ENCODE measurements at places on chromosomes 7 and 10.

GRCh38 chr7:142420554-142421362 lies 162.9 kb upstream of the PRSS58 start:
- no peak for DNase-seq

- no peak for DNase-seq
Measured at GRCh38 chr7:11716185-11716584, 115.8 kb downstream of the THSD7A start.

- DNase-seq, result no peak
Measured at GRCh38 chr7:43905209-43905946, 1.0 kb downstream of the URGCP start.

GRCh38 chr7:36036590-36036989 lies 116.5 kb upstream of the EEPD1 start:
- DNase-seq, result no peak

DNA sequence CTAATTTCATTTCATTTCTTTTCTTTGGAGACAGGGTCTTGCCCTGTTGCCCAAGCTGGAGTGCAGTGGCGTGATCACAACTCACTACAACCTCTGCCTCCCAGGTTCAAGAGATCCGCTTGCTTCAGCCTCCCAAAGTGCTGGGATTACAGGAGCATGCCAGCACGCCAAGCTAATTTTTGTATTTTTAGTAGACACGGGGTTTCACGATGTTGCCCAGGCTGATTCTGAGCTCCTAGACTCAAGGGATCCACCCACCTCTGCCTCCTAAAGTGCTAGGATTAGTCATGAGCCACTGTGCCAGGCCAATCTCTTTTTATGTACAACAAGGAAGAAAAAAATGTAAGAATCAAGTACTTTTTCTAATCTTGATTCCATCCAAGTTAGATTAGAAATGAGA lies 10.7 kb upstream of the KMT2E start:
- DNase-seq, result peak; percentile 31

- no peak for DNase-seq
Measured at GRCh38 chr7:31873816-31874597, 187.0 kb downstream of the PPP1R17 start.

GRCh38 chr7:25821225-25821624 lies 330.8 kb upstream of the NFE2L3 start:
- DNase-seq, result no peak

DNA sequence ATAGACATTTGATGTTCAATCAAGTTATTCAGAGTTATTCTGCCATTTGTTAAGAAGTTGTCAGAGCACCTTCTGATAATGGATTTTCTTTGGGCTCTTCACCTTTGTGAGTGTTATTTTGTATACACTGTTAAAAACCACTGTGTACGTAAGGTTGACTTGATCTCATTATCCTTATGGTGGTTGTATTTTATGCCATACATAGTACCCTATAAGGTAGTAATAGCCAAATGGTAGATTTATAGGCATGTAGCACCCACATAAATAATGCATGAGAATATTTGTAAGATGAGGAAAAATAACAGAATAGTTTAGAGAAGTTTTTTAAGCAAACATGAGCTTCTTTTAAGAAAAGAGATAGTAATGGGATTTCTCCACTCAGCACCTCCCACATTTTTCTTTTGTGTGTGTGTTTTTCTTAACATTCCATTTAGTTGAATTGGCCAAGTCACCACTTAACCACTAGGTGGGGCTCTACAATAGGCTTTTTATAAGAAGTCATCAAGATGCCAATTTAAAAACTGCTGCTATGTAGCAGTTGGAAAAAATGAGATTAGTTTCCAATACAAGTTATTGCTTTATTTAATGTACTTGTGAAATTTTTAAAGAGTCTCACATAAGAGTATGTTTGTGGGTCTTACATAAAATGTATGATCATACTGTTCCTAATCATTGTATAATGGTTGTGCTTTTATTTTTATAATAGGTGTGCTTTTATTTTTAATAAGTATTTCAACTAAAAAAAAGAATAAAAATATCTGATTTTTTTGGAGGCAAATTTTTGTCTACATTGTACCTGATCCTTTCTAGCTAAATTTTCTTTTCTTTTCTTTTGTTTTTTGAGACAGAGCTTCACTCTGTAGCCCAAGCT lies 41.1 kb upstream of the STMP1 start:
- DNase-seq, result no peak

DNA sequence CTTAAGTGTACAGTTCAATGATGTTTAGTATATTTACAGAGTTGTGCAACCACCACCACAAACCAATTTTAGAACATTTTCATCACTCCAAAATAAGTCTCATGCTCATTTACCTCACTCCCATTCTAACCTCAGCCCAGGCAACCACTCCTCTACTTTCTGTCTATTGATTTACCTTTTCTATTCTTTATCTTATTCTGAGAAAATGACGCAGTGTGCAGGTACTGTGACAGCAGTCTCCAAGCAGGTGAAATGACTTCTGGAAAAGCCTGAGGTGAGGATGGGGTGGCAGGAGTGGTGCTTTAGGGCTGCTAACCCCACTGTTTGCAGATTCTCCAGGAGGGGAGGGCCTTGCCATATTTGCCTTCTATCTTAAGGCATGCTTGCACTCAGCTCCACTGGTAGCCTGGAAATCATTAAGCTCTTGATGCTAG lies 39.5 kb downstream of the GARS1 start:
- no peak for DNase-seq

DNA sequence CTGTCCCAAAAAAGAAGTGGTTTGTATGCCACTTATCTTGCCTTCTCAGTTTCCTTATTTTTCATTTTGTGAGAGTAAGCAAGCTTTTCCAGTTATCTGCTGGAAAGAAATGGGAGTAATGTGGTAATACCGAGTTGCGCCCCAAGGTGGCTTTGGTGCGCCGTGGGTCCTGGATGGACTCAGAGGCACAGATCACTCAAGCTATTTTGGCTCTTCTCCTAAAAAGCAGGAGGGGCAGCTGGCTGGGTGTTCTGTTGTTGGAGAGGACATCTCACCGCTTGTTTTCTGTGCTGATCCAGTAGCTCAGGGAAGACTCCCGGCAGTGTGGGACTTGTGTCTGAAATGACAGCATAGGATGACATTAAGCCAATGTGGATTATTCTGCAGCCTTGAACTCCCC lies 16.4 kb downstream of the PRKRIP1 start:
- no peak for DNase-seq

- DNase-seq, result no peak
Measured at GRCh38 chr10:5556576-5556975, 31.8 kb downstream of the CALML3 start.

DNA sequence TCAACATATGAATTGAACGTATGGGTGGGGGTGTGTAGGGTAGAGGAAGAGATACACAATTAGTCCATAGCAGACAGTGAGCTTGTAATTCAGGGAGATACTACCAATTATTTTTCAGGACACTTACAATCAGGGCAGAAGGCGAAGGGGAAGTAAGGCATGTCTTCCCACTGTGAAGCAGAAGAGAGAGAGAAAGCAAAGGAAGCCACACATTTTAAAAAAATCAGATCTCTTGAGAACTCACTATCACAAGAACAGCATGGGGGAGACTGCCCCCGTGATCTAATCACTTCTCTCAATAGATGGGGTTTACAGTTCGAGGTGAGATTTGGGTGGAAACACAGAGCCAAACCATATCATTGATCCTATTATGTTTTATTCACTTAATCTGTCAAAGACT lies 116.4 kb upstream of the RPA3 start:
- DNase-seq, result no peak

GRCh38 chr10:33772370-33773252 lies 438.1 kb upstream of the NRP1 start:
- no peak for DNase-seq

- DNase-seq, result no peak
Measured at GRCh38 chr10:19713800-19714525, 102.3 kb upstream of the PLXDC2 start.

- DNase-seq, result no peak
Measured at GRCh38 chr7:147412782-147413556, 1177.6 kb upstream of the C7orf33 start.

DNA sequence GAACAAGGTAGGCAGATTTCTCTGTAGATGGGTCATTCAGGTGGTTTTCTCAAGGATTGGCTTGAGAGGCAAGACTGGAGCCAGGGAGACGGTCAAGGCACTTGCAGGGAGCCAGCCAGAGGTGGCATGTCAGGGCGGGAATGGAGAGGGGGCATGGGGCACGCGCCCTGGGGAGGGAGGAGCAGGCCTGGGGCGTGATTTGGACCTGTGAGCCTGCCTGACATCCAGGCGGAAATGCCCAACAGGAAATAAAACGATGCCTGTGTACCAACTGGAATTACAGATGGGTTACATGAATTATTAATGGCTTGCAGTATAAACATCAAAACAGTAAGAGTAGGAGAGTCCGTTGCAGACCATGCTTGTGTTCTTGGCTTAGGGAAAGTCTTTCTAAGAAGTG lies 8.6 kb upstream of the SUN1 start:
- DNase-seq, result no peak

GRCh38 chr7:20219446-20220292 lies 2.5 kb upstream of the MACC1 start:
- no peak for DNase-seq

GRCh38 chr7:82029236-82029913 lies 259.5 kb upstream of the HGF start:
- no peak for DNase-seq

DNA sequence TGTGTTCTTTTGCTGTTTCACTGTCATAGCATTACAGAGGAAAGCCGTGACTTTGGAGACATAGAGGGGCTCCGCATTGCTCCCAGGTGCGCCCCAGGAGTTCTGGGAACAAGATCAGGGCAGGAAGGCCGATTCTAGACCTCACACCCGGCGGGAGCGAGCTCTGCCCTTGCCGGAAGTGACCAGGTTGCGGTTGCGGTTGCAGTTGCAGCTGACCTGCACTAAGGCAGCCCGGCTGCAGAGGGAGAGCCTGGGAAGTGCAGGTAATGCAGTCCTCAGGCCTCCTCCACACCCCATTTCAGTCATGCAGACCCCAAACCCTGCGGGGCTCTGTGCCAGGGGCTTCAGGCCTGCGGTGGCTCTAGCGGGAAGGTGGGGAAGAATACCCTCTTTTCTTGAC lies 130.0 kb upstream of the LANCL2 start:
- DNase-seq, result no peak

GRCh38 chr7:78220754-78221153 lies 422.2 kb downstream of the PHTF2 start:
- no peak for DNase-seq

- no peak for DNase-seq
Measured at GRCh38 chr7:139798221-139798620, 20.4 kb upstream of the HIPK2 start.

GRCh38 chr10:124827474-124827873 lies 25.9 kb downstream of the ABRAXAS2 start:
- no peak for DNase-seq

DNA sequence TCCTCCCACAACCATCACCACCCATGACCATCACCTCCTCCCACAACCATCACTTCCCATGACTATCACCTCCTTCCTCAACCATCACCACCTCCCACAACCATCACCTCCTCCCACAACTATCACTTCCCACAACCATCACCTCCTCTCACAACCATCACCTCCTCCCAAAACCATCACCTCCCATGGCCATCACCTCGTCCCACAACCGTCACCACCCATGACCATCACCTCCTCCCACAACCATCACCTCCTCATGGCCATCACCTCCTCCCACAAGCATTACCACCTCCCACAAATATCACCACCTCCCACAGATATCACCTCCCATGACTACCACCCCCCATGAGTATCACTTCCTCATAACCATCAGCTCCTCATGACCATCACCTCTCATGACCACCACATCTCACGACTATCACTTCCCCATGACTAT lies 52.2 kb downstream of the PDGFA start:
- no peak for DNase-seq

- no peak for DNase-seq
Measured at GRCh38 chr10:118455181-118455695, 113.1 kb upstream of the FAM204A start.

DNA sequence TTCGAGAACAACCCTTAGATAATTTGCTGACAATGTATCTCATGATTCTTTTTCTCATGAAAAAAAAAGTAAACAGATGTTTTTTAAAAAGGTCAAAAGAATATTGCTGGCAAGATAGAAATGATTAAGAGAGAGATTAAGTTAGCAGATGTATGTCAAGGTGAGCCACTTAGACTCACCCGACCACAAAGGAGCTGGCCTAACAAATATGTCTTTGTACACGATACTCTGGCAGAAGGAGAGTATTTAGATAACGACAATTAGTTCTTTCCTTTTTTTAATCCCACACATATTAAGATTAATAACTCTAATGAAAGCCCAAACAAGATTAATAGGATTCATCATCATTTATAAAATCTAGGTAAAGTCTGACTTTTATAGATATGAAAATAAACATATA lies 156.7 kb downstream of the RAPGEF5 start:
- no peak for DNase-seq

GRCh38 chr7:28062197-28062991 lies 118.2 kb downstream of the JAZF1 start:
- no peak for DNase-seq

DNA sequence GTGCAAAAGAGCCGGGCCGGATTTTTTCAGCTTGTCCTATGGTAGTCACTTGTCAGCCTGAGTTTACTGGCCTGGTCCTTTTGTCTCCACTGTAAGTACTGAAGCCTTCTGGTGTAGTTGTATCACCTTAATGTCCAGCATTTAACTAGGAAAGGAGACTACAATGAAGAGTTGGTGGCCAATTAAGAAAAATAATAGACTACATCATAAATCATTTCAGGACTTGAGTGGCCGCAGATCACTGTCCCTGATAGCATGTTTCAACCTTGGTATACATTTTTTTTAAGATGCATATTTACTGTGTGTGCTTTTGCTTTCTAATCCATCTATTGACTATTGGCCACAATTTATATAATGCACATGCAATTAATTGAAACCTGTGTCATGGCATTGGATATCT lies 6.1 kb downstream of the FZD1 start:
- DNase-seq, result no peak

- DNase-seq, result no peak
Measured at GRCh38 chr10:72080042-72080975, 8.0 kb downstream of the SPOCK2 start.

DNA sequence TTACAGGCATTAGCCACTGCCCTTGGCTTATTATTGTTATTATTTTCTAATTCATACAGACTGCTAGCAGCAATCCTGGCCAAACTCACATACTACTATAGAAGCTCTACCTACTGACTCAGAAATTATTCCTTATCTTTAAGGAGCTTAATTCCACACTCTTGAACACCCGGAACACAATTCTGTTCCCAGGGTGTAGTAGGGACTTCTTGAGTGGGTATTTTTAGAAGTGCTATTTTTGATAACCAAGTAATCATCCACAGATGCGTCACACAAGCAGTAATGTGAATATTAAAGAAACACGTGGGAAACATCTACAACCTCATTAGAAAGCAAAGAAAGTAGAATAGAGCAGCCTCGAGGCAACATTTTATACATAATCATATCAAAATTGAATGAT lies 149.2 kb downstream of the PTEN start:
- no peak for DNase-seq

GRCh38 chr10:48804740-48805182 lies 120.1 kb downstream of the WDFY4 start:
- no peak for DNase-seq

DNA sequence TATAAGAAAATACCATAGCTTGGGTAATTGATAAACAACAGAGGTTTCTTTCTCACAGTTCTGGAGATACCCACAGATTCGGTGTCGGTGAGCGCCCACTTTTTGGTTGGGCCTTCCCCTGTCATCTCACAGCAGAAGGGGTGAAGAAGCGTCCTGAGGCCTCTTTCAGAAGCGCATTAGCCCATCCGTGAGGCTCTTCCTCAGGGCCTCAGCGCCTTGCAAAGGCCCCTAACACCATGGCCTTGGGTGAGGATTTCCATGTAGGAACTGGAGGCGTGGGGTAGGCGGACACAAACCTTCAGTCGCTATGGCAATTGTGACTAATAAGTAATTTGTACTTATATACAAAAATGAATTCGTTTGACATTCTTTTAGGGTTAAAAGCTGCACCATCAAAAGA lies 316.0 kb downstream of the PTPRN2 start:
- no peak for DNase-seq
